ENCODE measurements at places on chromosomes 12 and 14. TPM values are rescaled to one million over a fixed set of nuclear protein-coding genes. Genes with fewer than 3 reads are reported as not detected.

Gene CCDC196
- total RNA-seq: not detected

Gene B4GALNT1
- total RNA-seq: under 0.01 TPM

Gene CFAP54
- 1.4 TPM for total RNA-seq

Gene CRACR2A
- 22.7 TPM for total RNA-seq

Gene ZNF605
- 11.0 TPM for total RNA-seq

Gene CEP128
- total RNA-seq: 5.1 TPM

Gene DDX24
- total RNA-seq: 106 TPM

Gene AEBP2
- 11.4 TPM for total RNA-seq

Gene KIF5A
- total RNA-seq: 0.20 TPM

Gene ART4
- total RNA-seq: not detected

Gene RPS6KL1
- 0.37 TPM for total RNA-seq

All from subcutaneous preadipocyte (primary cell).